Activated CD8-positive, alpha-beta T cell treated with anti-CD3 and anti-CD28 coated beads for 36 hours (primary cell): ENCODE measurements at places on chromosomes 12 and 14. TPM values are rescaled to one million over a fixed set of nuclear protein-coding genes. Genes with fewer than 3 reads are reported as not detected.

The SIX4 gene
- not detected for total RNA-seq

The CYP27B1 gene
- total RNA-seq = 7.6 TPM

The PCED1B gene
- 117 TPM for total RNA-seq

The SLC17A8 gene
- not detected for total RNA-seq

The LAG3 gene
- total RNA-seq = 268 TPM

The SLC2A14 gene
- 0.29 TPM for total RNA-seq

The ZDHHC22 gene
- total RNA-seq = not detected

GRCh38 chr12:106136263-106136662 lies 2.5 kb downstream of the NUAK1 start:
- peak; percentile 89 for DNase-seq

DNA sequence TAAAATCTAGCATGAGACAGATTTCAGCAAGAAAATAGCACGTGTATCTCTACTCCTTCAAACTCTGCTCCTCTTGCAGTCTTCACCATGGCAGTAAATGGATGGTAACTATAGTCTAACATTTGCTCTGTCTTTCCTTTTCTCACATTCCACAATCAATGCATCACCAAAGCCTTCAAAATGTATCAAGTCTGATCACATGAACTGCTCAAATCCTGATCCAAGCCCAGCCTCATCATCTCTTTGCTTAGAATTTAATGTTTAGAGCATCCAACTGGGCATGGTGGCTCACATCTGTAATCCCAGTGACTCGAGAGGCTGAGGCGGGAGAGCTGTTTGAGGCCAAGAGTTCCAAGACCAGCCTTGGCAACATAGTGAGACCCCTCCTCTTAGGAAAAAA lies 45.9 kb downstream of the CDK17 start:
- no peak for DNase-seq

- DNase-seq = no peak
Measured at GRCh38 chr12:25616286-25616685, 63.2 kb upstream of the LMNTD1 start.

GRCh38 chr12:27515671-27516070 lies 8.3 kb upstream of the PPFIBP1 start:
- no peak for DNase-seq

DNA sequence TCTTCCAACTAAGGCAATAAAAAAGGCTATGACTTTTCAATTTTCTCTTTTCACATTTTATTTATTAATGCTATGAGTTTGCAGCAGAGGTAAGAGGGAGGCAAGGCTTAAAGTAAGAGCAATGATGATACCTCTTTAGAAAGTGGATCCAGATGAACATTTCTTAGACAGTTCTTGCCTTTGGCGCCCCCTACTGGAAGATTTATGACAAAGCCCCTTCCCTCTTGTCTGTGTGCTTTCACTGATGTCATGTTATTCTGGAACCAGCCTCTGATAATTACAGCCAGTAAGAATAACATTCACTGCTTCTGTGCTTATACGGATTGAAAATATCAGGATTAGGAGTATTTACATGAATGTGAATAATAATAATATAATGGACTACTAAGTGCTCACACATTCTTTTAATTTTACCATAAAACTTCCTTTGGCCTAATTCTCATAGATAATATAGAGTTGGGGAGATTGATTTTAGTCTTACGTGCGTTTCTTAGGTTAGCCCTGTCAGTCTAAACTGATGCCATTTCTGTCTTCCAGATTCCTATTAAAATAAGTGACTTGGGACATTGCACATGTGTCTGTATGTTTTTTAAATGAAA lies 1929.9 kb upstream of the SEL1L start:
- peak; percentile 37 for DNase-seq

DNA sequence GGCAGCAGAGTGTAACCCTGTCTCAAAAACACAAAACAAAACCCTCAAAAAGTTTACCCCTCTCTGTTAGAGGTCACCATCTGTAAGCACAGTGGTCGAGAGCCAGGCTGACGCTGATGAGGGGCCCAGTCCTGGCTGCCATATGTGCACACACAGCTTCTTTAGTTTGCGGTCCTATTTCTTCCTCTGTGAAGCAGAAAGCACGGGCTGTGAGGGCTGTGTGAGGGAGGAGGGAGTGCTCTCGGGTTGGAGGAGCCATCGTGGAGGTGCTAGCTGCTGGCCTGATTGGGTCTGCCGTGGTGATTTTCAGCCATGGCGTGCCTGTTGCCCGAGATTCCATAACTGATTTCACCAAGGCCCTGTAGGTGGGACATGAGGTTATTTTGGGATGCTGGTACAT lies 3.5 kb downstream of the ULK1 start:
- DNase-seq = no peak

- no peak for DNase-seq
Measured at GRCh38 chr12:128695697-128696096, 128.1 kb downstream of the SLC15A4 start.
